Activated CD8-positive, alpha-beta memory T cell treated with anti-CD3 and anti-CD28 coated beads, Interleukin-2, amount 50 U/mL, for 4 hours (primary cell): ENCODE measurements at places on chromosomes 3 and 15.

GRCh38 chr3:46926447-46926846, 48.9 kb downstream of the PTH1R start:
- no peak for DNase-seq

DNA sequence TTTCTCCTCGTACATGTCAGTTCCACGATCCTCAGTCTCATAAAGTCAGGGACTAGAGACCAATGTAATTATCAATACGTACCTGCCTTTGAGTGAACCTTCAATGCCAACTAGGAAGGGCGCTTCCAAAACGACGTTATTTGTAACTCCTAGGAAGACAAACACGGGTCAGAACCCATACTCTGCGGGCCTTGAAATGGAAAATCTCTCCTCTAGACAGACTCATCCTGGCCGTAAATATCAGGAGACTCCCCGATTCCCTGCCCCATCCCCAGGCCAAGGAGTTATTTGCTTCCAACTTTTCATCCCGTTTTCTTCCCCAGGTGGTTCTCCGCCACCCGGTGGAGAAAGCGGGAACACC, 578 bp downstream of the OIP5 start:
- no peak for DNase-seq

- no peak for DNase-seq
These were observed 189.3 kb downstream of the OPA1 start for GRCh38 chr3:193782276-193782647.

DNA sequence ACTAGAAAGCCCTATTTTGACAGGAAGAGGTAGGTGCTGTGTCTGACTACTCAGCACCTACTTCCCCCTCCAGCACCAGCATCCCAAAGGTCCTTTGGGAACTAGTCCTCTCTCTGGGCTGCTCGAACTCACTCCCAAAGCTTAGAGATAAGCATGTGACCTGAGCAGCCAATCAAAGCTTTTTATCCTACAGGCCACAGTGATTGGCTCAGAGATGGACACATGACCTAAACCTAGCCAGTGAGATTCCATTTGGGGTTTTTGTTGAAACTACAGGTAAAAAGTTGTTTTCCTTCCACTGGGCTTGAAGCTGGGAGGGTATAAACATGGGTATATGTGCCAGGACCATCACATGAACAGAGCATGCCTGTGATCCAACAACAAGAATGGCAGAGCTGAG, 186.5 kb upstream of the PPP2R3A start:
- DNase-seq = no peak

GRCh38 chr3:88105325-88105724, 44.4 kb upstream of the C3orf38 start:
- DNase-seq = no peak
